HCT116 (cell line): ENCODE measurements at places on chromosomes 3 and 15.
A peak's percentile ranks its signal among the peaks of the same experiment; 100 is the strongest.

- no peaks in the 10 kb centered on the region for H3K27me3 ChIP-seq
- no peak for DNase-seq
- no peak overlapping the region for H3K4me3 ChIP-seq
Measured at GRCh38 chr3:93961489-93961888, 12.2 kb downstream of the PROS1 start.

DNA sequence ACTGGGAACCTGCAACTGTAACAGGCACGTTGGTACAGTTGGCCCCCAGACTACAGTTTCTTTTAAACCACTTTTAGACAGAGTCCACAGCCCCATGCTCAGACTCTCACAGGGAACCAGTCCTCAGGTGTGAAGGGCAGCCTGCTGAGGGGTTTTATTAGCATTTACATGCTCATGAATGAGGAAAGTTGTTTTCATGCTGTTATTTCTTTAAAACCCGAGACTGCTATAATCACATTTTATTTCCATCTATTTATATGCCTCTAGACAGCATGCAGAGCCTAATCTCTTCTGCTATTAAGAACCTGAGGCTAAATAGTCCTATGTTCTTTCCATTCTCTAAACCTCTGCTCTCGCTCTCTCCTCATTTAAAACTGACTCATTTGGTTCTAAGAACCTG is 26.3 kb upstream of the FSIP1 start:
- DNase-seq, result no peak
- no peaks in the 10 kb centered on the region for H3K36me3 ChIP-seq
- no peak overlapping the region for H3K27ac ChIP-seq
- no peaks in the 10 kb centered on the region for H3K27me3 ChIP-seq
- no peaks in the 10 kb centered on the region for H3K4me1 ChIP-seq

GRCh38 chr3:32403663-32404062 is 12.0 kb downstream of the CMTM7 start:
- no peaks in the 10 kb centered on the region for H3K27me3 ChIP-seq
- H3K36me3 ChIP-seq, result no peaks in the 10 kb centered on the region
- no peak for DNase-seq
- no peak overlapping the region for H3K27ac ChIP-seq
- no peak overlapping the region for H3K4me3 ChIP-seq

DNA sequence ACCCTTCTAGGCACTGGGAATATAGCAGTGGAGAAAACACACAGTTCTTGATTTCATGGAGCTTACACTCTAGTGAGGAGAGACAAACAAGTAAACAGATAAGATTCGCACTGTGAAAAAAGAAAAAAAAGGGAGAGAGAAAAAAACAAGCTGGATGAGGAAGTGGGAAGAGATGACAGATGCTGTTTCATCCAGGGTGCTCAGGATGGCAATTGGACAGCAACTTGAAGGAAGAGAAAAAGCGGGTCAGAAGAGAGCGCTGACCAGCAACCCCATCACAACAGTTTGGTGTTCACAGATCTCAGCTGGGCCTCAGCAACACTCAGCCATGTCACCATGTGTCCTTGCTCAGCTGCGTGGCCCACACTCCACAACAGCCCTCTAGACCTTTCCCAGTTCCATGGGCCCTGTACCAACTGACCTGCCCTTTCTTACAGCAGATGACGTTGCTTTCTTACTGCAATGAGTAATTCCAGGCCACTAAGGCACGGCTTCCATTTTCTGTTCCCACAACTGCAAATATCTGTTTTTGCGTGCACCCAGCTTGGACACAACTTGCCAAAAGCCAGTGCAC is 230.8 kb downstream of the MEX3B start:
- no peak overlapping the region for H3K4me3 ChIP-seq
- H3K4me1 ChIP-seq, result no peaks in the 10 kb centered on the region
- no peak overlapping the region for H3K27ac ChIP-seq
- H3K27me3 ChIP-seq, result peaks cover 20% of the 10 kb centered on the region; the same call in 1 of the 2 replicates
- no peak for DNase-seq

DNA sequence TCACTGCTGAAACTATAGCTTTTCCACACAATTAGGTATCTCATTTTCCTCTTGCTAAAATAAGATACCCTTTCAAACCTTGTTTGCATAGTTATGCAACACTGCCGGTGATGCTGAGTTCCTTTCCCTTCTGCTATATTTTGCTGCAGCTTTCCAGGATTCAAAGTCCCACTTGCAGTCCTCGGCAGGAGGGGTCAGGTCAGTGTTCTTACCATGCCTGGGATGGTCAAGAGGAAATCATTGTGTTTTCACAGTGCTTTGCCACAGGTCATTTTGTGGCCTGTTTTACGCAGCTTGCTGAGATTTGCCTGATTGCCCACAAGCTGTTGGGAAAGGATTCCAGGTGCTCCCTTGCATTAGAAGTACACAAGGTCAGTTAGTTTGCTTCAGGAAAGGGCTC is 156.9 kb downstream of the B3GALNT1 start:
- no peak overlapping the region for H3K4me3 ChIP-seq
- no peaks in the 10 kb centered on the region for H3K36me3 ChIP-seq
- no peaks in the 10 kb centered on the region for H3K27me3 ChIP-seq
- no peaks in the 10 kb centered on the region for H3K4me1 ChIP-seq
- no peak overlapping the region for H3K27ac ChIP-seq

- no peaks in the 10 kb centered on the region for H3K27me3 ChIP-seq
- no peak overlapping the region for H3K27ac ChIP-seq
- DNase-seq, result peak; percentile 2
- H3K36me3 ChIP-seq, result no peaks in the 10 kb centered on the region
- peaks cover 7% of the 10 kb centered on the region; the same call in 1 of the 2 replicates for H3K4me1 ChIP-seq
Measured at GRCh38 chr3:189685860-189686259, 54.7 kb downstream of the TP63 start.

GRCh38 chr3:140599009-140599408 is 78.9 kb upstream of the TRIM42 start:
- H3K27me3 ChIP-seq, result peaks cover 46% of the 10 kb centered on the region
- H3K27ac ChIP-seq, result no peak overlapping the region
- DNase-seq, result no peak
- no peaks in the 10 kb centered on the region for H3K4me1 ChIP-seq
- H3K4me3 ChIP-seq, result no peak overlapping the region

DNA sequence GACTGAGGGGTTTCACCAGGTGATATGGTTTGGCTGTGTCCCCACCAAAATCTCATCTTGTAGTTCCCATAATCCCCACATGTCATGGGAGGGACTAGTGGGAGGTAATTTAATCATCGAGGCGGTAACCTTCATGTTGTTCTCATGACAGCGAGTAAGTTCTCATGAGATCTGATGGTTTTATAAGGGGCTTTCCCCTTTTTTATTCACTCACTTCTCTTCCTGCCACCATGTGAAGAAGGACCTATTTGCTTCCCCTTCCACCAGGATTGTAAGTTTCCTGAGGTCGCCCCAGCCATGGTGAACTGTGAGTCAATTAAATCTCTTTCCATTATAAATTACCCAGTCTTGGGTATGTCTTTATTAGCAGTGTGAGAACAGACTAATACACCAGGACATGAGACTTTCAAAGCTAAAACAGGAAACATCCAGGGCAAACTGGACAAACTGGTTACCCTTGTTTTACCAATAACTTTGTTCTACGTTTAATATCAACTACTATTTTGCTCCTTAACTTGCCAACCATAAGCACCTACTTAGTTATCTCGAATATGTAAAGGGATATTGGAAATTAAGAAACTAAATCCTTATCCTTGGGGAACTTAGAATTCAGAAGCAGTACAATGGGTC is 98.2 kb downstream of the MYH15 start:
- peaks cover 12% of the 10 kb centered on the region; the same call in 1 of the 2 replicates for H3K4me1 ChIP-seq
- H3K4me3 ChIP-seq, result no peak overlapping the region
- no peaks in the 10 kb centered on the region for H3K27me3 ChIP-seq
- H3K36me3 ChIP-seq, result no peaks in the 10 kb centered on the region
- DNase-seq, result no peak

DNA sequence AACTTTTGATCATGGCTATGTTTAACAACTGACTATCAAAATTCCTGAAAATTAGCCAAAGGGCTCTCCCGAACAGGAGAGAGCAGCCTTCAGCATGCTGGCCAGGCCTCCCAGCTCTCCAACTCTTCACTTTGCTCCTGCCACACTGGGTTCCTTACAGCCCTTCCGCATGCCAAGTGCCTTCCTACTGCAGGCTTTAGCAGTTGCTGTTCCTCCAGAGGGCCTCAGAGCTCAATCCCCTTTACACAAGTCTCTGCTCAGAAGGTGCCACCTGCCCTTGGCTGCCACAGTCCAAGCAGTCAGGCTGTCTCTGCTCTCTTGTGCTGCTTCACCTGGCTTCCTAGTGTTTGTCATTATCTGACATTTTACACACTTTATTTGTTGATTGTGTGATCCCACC is 553.1 kb upstream of the PPP2R3A start:
- H3K36me3 ChIP-seq, result no peaks in the 10 kb centered on the region
- peaks cover 14% of the 10 kb centered on the region; the same call in 1 of the 2 replicates for H3K27me3 ChIP-seq
- no peak overlapping the region for H3K27ac ChIP-seq
- no peak overlapping the region for H3K4me3 ChIP-seq
- H3K4me1 ChIP-seq, result no peaks in the 10 kb centered on the region

DNA sequence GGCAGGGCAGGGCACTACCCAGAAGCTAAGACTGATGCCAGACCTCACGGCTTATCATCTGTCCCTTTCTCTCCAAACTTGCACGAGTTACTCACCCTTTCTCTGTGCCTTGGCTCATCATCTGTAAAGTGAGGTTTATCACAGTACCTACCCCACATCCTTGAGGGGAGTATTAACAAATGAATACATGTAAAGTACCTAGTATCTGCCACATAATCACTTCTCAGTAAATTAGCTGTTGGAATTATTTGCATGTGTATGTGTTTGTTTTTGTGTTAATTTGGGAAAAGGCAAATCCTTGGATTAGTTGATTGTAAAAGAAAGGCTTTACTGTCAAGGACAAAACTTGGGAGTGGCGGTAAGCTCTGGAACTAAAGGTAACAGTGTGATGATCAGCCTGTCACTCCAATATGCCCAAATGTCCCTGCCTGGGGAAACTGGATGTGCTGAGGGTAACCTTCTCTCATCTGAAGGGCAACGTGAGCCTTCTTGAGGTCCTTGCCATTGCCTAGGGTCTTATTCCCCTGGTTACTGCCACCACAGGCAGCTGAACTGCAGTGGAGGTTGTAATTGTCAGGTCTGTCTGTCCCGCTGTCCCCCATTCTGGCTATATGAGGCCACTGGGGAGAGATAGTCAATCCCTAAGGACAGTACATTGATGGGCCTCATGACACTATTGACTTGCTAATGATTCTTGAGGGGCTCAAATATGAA is 269.4 kb downstream of the CLSTN2 start:
- no peak for DNase-seq
- no peak overlapping the region for H3K4me3 ChIP-seq
- no peaks in the 10 kb centered on the region for H3K36me3 ChIP-seq
- H3K4me1 ChIP-seq, result no peaks in the 10 kb centered on the region
- no peak overlapping the region for H3K27ac ChIP-seq
- H3K27me3 ChIP-seq, result peaks cover 24% of the 10 kb centered on the region

- no peak for DNase-seq
- no peaks in the 10 kb centered on the region for H3K4me1 ChIP-seq
- no peaks in the 10 kb centered on the region for H3K27me3 ChIP-seq
- H3K27ac ChIP-seq, result no peak overlapping the region
- H3K36me3 ChIP-seq, result no peaks in the 10 kb centered on the region
Measured at GRCh38 chr3:175716446-175716845, 857.3 kb downstream of the NAALADL2 start.

- no peaks in the 10 kb centered on the region for H3K4me1 ChIP-seq
- H3K27me3 ChIP-seq, result no peaks in the 10 kb centered on the region
- no peak overlapping the region for H3K27ac ChIP-seq
- no peaks in the 10 kb centered on the region for H3K36me3 ChIP-seq
Measured at GRCh38 chr15:43527802-43528541, 10.6 kb downstream of the MAP1A start.

- H3K27ac ChIP-seq, result no peak overlapping the region
- no peaks in the 10 kb centered on the region for H3K36me3 ChIP-seq
- H3K27me3 ChIP-seq, result no peaks in the 10 kb centered on the region; the same call in 1 of the 2 replicates
- H3K4me1 ChIP-seq, result peaks cover 8% of the 10 kb centered on the region; the same call in 1 of the 2 replicates
Measured at GRCh38 chr3:72127844-72128243, 342.9 kb upstream of the PROK2 start.

- no peaks in the 10 kb centered on the region for H3K27me3 ChIP-seq
- H3K4me1 ChIP-seq, result peaks cover 10% of the 10 kb centered on the region; the same call in 1 of the 2 replicates
- H3K27ac ChIP-seq, result no peak overlapping the region
Measured at GRCh38 chr3:194497799-194498575, 11.2 kb upstream of the ATP13A3 start.

DNA sequence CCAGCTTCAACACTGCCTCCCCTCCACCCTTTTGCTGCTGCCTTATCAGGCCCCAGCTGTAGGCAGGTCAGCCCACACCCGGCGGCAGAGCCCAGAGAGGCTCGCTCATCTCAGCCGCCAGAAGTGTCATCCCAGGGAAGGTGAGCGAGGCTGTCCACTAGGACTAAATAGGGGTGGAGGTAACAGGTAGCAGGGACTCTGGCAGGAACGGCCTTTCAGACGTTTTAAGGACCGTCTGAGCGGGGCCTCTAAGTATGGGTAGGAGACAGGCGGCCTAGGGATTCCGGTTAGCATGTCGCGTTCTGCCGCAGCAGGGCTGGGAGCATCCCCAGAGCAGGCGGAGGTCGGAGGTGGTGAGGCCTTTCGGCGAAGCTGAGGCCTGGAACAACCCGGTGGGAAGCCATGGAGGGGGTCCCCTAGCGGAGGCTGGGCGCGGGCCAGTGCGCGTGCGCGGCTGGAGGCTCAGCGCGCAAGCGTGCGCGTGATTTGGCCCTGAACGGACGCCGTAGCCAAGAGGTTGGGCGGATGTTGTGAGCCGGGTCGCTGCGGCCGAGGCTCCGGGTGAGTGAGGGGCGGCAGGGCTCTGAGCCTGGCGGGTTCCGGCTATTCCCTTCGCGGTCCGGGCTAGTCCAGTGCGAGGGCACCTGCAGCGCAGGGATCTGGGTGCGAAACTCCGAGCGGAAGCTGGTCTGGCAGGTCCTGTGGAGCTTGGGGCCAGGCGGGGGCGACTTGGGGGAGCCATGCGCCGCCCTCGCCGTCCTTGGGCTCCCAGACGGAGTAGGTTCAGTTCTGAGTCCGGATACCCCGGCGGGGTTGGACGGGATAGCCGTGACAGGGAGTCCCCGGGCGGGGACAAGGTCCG is at the start of the genes MST1 and RNF123:
MST1 (minus strand) TSS at position 429 of the 862 bp plus-strand sequence. CDS start 783 bp downstream, outside the sequence.
RNF123 (plus strand) TSS at position 512 of the 862 bp plus-strand sequence. CDS start 1,609 bp downstream, outside the sequence.
- H3K27ac ChIP-seq, result peak within 1 kb of the TSS; percentile 66
- peak within 1 kb of the TSS; percentile 89 for H3K4me3 ChIP-seq
- DNase-seq, result peak; percentile 81
- peaks cover 4% of the 10 kb centered on the region; the same call in 1 of the 2 replicates for H3K4me1 ChIP-seq

- H3K36me3 ChIP-seq, result no peaks in the 10 kb centered on the region
- H3K4me1 ChIP-seq, result no peaks in the 10 kb centered on the region
- no peak overlapping the region for H3K4me3 ChIP-seq
- no peak overlapping the region for H3K27ac ChIP-seq
- no peak for DNase-seq
- H3K27me3 ChIP-seq, result peaks cover 27% of the 10 kb centered on the region
Measured at GRCh38 chr3:54193093-54193492, 70.7 kb downstream of the CACNA2D3 start.

DNA sequence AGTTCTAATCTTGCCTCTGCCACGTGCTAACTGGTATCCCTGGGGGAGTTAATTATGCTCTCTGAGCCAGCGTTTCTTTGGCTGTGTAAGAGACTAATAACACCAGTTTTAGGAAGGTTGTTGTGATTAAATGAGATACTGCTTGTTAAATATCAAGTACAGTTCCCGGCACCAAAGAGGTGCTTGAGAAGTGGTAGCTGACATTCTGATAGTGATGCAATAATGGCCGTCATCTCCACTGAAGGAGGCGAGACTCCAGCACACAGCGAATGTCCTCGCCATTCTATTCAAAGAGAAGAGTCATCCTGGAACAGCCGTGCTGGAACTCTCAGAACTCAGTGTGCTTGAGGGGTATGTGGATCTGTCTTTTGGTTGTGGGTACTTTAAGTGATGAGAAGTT is 9.8 kb upstream of the C3orf70 start:
- no peaks in the 10 kb centered on the region for H3K36me3 ChIP-seq
- no peak overlapping the region for H3K27ac ChIP-seq
- H3K27me3 ChIP-seq, result peaks cover 10% of the 10 kb centered on the region; the same call in 1 of the 2 replicates
- no peak overlapping the region for H3K4me3 ChIP-seq
